ENCODE measurements at places on chromosomes 6 and 20.

DNA sequence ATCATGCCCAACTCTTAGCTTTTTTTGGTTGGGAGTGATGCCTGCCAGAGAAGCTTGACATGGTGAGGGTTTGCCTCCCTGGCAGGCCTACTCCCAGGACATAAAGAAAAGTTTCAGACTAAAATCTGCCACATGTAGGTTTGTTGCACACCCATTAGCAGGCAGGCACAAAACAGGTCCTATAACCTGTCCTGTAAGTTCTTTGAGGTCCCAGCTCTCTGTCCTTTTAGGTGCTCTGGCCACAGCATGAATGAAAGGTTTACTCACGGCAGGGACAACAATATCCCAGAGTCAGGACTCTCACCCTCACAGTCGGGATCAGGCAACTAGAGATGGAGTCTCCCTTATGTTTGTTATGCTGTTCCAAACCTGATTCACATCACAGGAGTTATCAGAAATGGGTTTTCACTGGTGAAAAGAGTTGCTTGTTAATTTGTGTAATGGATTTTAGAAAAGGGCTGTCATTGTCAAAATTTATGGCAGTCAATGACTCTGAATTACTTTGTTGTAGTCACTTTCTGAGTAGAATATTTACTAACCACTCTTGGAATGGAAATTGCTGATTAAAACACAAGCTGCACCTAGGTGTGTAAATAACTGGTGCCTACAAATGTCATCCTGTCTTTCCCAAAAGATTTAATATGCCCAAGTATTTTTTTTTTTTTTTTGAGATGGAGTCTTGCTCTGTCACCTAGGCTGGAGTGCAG, 5.8 kb upstream of the SRPK1 start:
- DNase-seq: no peak

DNA sequence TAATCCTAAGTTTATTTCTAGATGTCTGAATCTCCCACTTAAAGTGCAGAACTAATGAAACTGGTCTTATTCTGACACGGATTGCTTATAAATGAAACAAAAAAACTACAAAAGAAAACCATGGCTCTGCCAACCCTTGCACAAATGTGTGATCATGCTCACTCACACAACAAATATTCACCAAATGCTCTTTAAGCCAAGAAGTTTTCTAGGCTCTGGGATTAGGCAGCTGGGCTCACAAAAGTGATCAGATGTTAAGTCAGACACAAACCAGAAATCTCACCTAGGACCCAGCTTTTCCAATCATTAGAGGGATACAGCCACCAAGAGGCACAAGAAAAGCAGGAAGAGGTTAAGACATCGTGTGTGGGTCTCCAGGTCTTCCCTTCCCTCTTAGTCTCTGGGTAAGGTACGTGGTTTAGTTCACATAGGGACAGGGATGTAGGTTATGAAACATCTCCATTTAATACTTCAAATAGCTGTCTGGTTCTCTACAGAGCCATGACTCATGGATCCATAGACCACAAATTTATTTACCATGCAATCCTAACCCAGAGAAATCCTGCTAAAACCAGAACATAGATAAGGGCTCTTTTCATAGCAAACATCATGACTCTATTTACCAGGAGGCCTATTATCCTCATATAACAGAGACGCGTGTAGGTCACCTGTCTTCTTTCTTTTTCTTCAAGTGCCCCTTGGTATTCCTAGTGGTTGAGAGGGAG, 165.2 kb downstream of the WDR27 start:
- DNase-seq: no peak

- DNase-seq: no peak
Measured at GRCh38 chr6:112281821-112282615, 27.7 kb upstream of the LAMA4 start.

- DNase-seq: peak; percentile 30
Measured at GRCh38 chr20:25984933-25985332, 288.3 kb upstream of the ZNF337 start.

- no peak for DNase-seq
Measured at GRCh38 chr6:21201637-21202350, 391.8 kb upstream of the SOX4 start.

GRCh38 chr6:15502446-15503345, 160.1 kb downstream of the DTNBP1 start:
- no peak for DNase-seq

DNA sequence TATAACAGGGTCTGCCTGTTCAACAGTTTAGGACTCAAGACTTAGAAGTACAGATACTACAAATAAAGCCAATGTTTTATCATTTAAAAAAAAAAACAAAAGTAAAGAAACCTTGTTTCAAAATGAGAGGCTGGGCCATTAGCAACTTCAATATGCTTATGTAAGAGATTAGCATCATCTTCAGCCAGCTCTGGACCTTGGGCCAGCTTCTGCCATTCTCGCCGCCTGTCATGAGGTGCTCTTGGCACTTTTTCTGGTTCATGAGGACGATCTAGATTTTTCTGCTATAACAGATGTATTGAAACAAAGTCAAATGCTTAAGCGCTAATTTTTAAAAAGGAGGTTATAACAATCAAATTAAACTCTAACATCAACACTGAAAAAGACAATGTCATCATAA, 74.2 kb downstream of the WASF1 start:
- no peak for DNase-seq

DNA sequence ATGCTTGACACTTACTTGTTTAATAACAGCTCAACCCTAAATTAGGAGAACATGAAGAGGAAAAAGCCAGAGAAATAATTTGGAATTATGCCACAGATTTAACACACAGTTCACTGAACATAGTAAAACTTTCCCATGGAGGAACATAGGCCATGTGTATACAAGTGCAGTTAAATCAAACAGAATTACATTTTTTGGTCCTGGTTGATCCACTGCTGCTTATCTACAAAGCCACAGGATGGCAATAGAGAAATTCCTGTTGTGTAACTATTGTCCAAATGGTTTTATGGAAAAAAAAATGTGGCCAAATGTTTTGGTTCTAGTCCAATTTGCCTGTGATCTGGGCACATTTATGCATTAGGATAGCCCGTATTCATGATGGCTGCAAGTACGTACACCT, 136.8 kb downstream of the ALDH8A1 start:
- no peak for DNase-seq

DNA sequence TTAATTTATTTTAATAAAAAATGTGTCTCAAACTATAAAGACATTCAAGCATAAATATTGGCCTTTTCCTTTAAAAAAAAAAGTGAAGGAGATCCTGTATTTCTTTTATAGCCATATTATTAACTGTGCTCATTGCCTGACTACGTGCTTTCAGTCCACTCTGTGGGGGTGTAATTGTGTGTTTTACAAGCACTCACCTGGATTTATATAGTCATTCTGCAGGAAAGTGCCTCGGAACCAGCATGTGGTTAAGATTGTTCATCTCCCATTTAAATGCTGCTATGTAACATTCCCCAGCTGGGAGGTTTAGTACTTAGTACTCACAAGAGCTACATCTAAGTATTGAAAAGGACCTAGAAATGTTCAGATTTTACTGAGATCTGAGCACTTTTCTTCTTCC, 47.9 kb upstream of the SLC22A16 start:
- DNase-seq: no peak

DNA sequence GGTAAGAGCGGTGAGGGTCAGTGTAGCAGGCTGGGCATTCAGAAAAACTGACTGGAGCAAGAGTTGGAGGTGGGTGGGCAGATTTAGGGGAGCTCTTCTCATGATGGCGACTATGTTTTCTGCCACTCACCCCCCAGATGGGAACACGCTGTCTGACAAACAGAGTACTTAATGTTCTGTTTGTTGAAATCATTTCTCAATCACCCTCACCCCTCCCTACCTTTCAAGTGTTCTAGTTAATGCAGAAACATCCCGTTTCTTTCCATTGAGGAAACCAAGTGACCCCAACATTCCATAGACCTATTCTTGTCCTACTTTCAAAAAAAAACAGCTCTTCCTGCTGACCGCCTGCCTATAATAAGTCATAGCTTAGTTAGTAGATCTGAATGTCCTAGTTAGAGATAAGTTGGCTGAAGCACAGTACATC, 132.5 kb upstream of the NEDD9 start:
- no peak for DNase-seq

- no peak for DNase-seq
Measured at GRCh38 chr20:63343460-63344445, 17.4 kb downstream of the CHRNA4 start.

GRCh38 chr6:39330057-39330456, 7.6 kb upstream of the KCNK16 start:
- DNase-seq: no peak

DNA sequence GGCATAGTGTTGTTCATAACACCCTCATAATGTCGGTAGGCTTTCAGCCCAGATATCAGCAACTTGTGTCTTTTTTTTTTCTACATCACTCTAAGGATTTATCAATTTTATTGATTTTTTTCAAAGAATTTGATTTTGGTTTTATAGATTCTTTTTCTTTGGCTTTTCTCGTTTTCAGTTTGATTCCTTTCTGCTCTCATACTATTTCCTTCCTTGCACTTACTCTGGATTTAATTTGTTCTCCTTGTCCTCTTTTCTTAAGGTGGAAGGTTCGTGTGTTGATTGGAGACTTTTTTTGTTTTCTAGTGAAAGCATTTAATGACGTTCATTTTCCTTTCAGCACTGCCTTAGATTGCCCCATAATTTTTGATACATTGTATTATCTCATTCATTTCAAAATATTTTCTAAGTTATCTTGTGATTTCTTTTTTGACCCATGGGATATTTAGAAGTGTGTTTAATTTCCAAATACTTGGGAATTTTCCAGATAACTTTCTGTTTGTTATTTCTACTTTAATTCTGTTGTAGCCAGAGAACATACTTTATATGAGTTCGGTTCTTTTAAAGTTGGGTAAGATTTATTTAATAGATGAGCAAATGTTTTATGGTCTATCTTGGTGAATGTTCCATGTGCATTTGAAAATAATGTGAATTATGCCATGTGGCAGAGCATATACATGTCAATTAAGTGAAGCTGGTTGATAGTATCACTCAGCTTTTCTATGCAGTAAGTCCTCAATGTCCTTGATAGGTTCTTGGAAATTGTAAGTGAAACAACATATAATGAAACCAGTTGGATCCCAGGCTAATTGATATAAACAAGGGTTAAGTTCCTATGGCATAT, 62.8 kb downstream of the IRF4 start:
- no peak for DNase-seq

DNA sequence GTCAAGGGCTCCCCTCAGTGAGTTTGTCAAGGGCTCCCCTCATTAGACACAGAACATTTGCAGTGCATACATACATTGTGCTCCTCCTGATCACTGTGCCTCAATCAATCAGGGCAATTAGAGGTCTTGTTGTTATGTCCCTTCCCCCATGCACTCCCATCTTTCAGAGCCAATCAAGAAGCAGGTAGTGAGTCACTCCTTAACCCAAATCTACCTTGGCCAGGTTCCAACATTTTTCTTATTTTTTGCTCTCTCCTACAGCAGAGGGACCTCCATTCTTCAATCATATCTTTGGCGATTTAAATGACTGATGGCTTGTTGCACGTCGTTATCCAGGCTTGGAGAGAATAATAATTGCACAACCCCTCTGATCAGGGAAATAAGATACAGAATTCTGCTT, 409.9 kb upstream of the SPTLC3 start:
- DNase-seq: no peak

GRCh38 chr20:11546939-11547338, 370.8 kb upstream of the BTBD3 start:
- no peak for DNase-seq

DNA sequence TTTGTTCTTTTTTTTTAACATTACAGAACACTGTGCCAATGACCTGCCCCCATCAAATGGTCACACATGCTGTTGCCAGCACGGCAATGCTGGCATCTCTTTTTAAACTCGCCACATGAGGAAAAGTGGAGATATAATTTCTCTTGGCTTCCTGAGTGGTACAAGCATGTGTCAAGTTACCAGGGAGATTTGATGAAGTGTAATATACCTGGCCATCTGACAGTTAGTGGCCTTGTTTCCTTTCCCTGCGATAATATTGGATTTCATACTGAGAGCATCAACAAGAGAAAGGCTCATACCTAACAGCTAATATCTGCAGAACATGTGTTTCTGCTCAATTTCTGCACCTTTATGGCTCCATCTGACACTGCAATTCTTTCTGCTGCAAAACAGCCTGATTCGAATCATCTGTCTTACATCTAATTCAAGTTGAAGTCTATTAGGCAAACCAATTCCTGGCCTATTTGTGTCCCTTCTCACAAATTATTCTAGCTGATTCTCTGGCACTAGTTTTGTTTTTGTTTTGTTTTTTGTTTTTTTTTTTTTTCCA, 519.5 kb downstream of the PREX1 start:
- no peak for DNase-seq

- DNase-seq: no peak
Measured at GRCh38 chr20:44739942-44740341, 5.7 kb upstream of the KCNK15 start.

- no peak for DNase-seq
Measured at GRCh38 chr6:150194195-150194594, 51.4 kb downstream of the PPP1R14C start.

DNA sequence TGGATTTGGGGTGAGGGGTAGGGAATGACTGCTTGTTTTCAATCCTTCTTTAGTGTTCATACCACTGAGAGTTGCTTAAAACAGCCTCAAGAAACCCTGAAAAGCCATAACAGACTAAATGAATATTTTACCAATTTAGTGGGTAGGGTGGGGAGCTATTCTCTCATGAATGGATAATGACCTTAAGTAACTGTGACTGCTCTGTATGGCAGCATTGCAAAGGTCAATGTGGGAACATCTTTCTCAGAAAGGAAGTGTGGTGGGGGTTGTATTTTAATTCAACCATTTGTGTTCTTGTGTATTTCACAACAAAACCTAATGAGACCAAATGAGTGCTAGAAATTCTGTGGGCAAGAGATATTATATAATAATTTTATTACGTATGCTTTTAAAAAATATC, 55.7 kb downstream of the PHACTR2 start:
- no peak for DNase-seq
